ENCODE measurements at places on chromosomes 4 and X.

DNA sequence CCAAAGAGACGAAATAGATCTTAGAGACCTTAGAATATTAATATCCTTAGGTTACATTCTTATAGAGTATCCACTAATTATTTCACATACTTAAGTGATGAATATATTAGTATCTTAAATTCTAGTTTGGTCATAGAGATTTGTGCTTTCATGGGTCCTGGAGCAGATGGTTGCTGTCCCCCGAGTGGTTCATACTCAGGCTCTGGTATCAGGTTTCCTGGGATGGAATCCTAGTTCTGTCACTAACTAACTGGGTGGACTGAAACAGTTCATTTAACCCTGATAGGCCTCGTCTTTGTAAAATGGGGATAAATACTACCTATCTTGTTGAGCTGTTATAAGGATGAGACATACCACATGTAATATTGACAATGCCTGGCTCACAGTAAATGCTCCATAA lies 264.6 kb downstream of the TENM3 start:
- no peak for DNase-seq

DNA sequence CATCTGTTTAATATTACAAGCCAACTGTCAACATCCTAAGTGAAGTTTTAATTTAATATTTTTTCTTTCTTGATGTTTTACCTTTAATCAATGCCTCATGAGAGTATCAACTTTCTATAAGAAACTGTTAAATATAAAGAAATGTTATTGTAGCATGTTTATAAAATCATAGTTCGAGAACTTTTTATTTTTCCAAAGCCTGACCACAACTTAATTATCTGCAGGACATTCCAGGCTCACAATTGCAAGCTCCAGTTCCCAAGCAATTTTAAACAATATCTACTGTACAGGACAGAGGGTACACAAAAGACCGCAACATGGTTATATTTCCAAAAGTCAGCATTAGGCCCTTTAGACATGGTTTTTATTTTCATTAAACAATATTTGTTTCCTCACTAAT lies 20.1 kb downstream of the STX18 start:
- no peak for DNase-seq

- peak; percentile 93 for DNase-seq
These were observed 239.7 kb upstream of the KLF3 start for GRCh38 chr4:38424151-38424871.

DNA sequence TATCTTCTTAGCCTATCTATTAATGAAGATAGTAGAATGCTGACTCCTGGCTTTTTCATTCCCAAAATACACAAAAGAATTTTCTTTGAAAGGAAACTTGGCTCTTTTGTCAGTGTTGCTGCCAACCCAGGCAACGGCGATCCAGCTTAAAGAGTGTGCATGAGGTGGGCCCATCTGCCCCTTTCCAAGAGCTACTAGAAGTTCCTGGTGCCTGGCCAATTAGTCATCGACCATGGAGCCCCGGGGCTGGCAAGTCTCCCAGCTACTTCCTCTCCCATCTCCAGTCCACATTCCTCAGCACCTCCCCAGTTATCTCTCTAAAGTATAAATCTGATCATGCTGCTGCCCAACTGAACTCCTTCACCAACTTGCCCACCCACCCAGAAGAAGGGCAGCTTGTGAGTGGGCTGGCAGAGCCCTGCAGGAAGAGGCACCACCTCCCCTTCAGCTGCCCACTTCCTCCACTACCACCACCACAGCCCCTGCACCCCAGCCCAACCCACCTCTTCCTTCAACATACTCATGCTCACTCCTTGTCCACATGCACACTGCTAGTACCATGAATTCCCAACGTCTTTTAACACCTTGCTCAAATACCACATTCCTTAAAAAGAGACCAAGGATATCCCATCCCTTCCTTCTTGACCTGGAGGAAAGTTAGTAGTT lies 158.2 kb upstream of the MAP3K15 start:
- peak; percentile 31 for DNase-seq

- peak; percentile 10 for DNase-seq
These were observed 23.5 kb downstream of the NDP start for GRCh38 chrX:43949669-43950068.

- no peak for DNase-seq
These were observed 6.7 kb downstream of the ARAP2 start for GRCh38 chr4:36237366-36238313.

GRCh38 chr4:92514627-92515026 lies 210.9 kb downstream of the GRID2 start:
- no peak for DNase-seq

DNA sequence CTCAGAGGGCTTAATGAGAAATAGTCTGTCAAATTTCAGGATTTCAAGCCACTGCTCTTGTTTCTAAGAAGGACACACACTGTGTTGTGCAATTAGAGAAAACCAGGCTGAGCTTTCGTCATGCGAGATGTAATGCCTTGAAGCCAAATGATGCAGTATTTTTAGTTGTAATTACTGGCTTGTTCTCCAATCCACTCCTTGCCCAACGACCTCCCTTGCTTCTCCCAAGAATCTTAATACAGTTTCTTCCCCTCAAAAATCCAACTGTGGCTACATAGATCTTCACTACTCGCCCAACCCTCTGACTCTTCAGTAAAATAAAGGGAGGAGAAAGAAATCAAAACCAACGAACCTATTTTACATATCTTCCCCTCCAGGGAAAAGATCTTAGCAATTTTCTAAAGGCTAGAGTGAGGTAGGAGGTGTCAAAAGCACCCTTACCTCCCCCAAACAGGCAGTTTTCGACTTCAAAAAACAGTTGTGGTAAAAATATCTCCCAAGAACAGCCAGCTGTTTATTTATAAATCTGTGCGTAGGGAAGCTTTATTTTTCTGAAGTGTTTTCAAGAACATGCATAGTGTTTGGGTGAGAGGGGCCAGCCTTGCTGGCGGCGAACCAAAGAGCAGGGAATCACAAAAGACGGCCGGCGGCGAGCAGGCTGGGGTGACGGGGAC lies 68.7 kb downstream of the MGST2 start:
- no peak for DNase-seq

DNA sequence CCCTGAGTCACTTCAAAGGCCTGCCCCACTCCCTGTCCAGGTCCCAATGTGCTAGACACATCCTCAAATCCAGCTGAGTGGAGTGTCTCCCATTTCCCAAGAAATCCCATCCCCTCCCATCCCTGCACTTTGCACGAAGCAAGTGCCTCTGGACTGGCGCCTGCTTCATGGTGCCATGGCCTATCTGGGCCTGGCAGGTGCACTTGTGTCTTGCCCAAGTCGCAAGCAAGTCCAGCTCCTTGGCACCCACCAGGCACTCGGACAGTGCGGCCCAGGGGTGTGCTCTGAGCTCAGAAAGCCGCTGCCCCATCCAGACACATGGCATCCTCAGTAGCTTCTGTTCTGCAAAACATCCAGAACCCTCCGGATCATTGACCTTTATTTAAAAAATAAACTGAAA lies 97.4 kb downstream of the DCTD start:
- no peak for DNase-seq

- no peak for DNase-seq
These were observed 339 bp downstream of the TBC1D9 start for GRCh38 chr4:140755774-140756318.

DNA sequence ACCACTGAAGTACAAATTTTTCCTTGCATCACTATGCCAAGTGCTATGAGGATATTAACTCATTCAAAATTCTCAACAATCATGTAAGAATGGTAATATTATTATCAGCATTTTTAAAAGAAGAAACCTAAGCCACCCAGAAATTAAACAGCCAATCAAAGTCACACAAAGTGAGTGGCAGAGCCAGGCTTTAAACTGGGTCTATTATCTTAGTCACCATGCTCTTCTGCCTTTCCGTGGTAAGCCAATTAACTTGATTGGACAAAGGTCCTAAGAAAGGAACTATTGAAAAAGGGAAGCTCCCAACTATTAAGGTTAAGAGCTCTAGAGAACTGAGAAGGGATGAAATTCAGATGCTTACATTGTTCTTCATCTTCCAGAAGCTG lies 111.5 kb downstream of the ASB9 start:
- DNase-seq, result no peak

GRCh38 chr4:100953616-100954015 lies 393.7 kb downstream of the PPP3CA start:
- DNase-seq, result no peak

DNA sequence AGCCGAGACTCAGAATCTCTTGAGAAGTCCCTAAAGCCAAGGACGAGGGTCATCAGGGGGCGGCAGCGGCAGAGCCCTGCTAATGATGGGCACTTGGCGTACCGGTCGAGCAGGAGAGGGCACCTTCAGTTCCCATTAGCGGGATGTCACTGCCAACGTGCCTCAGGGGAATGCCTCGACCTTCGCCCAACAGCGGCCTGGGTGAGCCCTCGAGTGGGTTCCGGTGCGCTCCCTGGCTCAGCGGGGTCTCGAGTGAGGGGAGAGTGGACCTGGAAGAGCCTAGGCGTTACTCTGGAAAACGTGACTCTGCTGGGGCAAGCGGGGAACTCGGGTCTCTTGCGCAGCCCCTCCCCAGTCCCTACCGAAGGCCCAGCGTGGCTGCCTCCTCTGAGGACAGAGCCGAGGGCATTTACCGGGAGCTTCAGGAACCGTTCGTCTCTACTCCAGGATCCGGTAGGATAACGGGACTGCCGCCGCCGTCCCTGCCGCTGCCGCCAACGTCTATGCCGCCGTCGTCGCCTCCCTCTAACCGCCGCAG lies 36.9 kb downstream of the PGRMC1 start:
- DNase-seq, result no peak

DNA sequence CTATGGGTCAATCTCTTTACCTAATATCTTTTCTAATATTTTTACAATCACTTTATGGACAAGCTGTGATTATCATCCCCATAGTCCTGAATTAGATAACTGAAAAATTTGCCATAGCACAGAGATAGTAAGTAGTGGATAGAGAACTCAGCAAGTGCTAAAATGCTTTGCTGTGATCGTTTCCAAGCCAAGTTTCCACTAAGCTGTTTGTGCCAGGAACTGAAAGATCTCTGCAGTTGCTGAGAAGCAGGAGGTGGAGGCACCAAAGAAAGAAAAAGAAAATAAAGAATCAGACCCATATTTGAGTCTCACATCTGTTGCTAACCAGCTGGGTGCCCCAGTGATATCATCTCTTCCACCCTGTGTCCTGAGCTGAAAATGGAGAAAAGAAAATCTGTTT lies 605.6 kb upstream of the BOD1L1 start:
- DNase-seq, result no peak

DNA sequence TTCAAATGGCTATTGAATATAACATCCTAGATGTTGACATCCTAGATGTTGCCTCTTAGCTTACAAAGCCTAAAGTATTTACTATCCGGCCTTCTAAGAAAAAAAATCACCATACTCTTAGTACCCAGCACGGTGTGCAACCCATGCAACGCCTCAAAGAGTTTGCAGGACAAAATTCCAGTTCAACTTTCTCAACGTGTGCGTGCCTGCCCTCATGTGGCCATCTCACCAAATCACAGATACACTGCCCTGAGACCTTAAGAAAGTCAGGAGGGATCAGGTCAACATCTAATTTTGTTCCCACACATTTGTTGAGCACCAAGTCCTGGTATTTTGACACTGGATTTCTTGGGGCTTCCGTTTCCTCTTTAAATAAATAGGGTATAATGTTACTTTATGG lies 68.3 kb downstream of the CRMP1 start:
- peak; percentile 18 for DNase-seq

DNA sequence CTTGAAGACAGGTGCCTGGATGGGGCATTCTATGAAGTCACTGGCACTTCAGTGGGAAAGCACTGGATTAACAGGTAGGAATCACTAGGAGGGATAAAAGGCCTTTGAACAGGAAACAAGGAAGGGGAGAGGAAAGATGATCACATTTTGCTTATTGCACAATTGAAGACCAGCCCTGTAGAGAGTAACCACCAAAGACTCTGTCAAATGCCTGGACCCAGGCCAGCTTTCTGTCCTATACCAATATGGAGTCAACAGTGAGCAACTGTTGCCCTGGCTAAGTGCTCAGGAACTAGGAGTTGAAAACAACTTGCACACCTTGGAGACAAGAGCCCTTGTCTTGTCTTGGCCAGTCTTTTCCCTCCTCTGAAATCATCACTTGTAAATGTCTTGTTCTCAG lies 14.1 kb upstream of the RTL3 start:
- no peak for DNase-seq

DNA sequence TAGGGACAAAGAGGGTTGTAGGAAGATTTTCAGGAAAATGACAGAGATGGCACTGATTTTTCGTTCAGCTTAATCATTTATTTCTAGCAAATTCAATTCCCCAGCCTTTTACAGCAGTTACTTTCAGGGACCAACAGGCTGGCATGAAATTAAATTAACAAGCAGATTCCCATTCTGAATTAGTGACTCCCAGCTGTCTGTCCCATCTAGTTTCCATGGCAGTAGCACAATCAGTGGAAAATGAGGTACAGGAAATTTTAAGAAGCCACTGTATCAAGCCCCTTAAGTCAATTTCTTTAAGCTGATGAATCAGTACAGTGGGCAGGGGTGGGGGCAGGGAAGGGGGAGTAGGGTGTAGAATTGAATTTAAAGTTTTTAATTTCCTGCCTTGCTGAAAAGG lies 121.1 kb upstream of the TEX13C start:
- DNase-seq, result no peak

GRCh38 chr4:142126890-142127497 lies 490.6 kb downstream of the IL15 start:
- DNase-seq, result peak; percentile 31

GRCh38 chr4:83413676-83414075 lies 41.9 kb downstream of the HELQ start:
- DNase-seq, result no peak

GRCh38 chr4:173211838-173212237 lies 43.2 kb downstream of the GALNT7 start:
- DNase-seq, result no peak

DNA sequence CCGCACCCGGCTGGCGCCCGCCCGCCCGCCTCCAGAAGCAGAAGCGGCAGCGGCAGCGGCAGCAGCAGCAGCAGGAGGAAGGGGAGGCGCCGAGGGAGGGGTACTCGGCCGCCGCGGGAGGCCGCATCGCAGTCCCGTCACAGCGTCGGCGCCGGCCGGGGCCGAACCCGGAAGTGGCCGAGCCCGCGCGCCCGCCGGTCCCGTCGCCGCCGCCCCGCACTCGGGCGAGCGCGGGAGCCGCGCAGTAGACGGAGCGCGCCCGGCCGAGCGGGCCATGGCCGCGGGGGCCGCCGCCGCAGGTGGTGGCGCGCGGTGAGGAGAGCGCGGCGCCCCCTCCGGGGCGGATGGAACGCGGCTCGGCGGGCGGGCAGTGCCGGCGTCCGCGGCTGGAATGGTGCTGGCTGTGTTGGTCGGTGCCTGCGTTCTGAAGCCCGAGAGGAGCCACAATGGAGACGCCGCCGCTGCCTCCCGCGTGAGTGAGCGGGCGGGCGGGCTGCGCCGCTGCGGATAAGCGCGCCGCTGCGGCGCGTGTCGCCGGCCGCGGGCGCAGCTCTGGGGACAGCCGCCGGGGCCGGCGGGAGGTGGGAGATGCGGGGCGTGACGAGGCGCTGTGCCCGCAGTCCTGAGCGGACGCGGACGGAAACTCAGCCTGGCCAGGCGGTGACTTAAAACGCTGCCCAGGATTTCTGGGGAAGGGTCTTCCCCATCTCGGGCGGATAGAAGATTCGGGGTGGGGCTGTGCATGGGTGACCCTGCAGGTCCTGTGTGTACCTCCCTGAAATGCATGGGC lies at the start of gene KLHL2:
TSS of gene KLHL2 (plus strand) at position 131 of the 790 bp plus-strand sequence. CDS start at position 447, 316 bp downstream.
- DNase-seq, result peak; percentile 49

GRCh38 chr4:147546349-147546748 lies 65.5 kb downstream of the EDNRA start:
- no peak for DNase-seq

Data from HepG2 (cell line).